NCI-H1048 (cell line): ENCODE measurements at places on chromosomes 6 and 20.

GRCh38 chr20:15076785-15077184 lies 739.4 kb upstream of the FLRT3 start:
- DNase-seq, result peak; percentile 54

- no peak for DNase-seq
Measured at GRCh38 chr6:138618168-138618567, 118.9 kb upstream of the NHSL1 start.

GRCh38 chr20:49979030-49979832 lies 3.5 kb upstream of the SNAI1 start:
- DNase-seq, result no peak

GRCh38 chr6:150263765-150264404 lies 104.9 kb upstream of the IYD start:
- DNase-seq, result no peak

- DNase-seq, result no peak
Measured at GRCh38 chr6:158793432-158793831, 25.7 kb downstream of the EZR start.

DNA sequence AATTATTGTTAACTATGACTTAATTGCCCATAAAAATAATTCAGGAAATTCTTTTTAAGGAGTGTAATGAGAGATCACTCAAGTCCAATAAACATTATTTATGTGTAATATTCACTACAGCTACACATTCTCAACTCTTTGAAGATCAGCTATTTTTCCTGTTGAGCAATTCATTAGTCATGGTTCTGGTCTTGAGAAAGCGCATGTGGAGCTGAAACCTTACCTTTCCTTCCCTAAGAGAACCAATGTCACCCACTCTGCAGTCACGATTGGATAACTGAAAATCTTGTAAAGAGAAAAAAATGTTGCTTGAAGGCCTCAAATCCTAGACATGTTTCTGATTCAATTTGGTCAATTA lies 736.9 kb upstream of the MARCKS start:
- DNase-seq, result no peak

DNA sequence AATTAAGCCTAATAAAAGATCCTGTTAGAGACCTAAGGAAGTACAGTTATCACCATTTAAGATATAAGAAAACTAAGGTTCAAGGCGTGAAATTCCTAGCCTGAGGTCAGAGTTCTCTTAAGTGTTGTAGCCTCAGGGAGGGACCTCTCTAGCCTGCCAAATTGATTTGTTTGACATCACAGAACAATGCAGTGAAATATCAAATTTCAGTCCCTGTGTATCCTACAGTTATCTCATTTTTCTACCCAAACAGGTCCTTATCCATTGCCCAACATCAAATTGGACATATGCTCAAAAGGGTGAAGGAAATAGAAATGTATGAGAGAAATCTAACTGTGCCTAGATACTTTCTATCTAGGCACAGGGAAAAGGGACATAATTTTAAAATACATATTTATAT lies 63.0 kb downstream of the NCOA7 start:
- DNase-seq, result no peak

GRCh38 chr20:22453244-22454080 lies 130.9 kb downstream of the FOXA2 start:
- no peak for DNase-seq

GRCh38 chr6:16747232-16748024 lies 13.8 kb downstream of the ATXN1 start:
- no peak for DNase-seq

- DNase-seq, result no peak
Measured at GRCh38 chr6:118042855-118043254, 135.8 kb downstream of the SLC35F1 start.

GRCh38 chr6:98678481-98678880 lies 155.9 kb upstream of the POU3F2 start:
- DNase-seq, result no peak

DNA sequence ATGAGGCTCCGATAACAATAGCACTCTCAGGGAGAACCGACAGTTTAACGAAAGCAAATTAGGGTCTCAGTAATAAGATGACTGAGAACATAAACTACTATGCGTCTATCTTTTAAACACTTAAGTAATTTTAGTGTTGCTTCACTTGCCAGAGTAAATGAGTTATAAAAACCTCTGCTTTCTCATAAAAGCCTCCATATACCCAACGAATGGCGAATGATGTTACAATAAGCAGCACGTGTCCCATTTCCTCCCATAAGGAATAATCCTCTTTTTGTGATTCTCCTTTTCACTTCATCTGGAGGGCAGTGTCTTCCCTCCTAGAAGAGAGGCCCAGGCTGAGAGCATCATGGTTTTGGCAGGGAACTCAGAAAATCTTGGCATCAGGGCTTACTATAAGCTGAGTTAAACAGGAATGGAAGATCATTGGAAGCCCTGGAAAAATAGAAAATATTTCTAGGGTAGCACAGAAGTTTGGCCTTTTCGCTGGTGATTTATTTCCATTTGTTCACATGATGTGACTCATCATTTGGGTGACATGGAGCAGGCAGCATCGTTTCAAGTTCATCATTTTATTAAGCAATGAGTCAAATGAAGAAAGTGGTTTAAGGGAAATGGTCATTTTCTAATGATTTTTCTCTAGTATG lies 255.4 kb downstream of the ATXN1 start:
- DNase-seq, result no peak

- no peak for DNase-seq
Measured at GRCh38 chr6:13914351-13914750, 10.4 kb upstream of the RNF182 start.

DNA sequence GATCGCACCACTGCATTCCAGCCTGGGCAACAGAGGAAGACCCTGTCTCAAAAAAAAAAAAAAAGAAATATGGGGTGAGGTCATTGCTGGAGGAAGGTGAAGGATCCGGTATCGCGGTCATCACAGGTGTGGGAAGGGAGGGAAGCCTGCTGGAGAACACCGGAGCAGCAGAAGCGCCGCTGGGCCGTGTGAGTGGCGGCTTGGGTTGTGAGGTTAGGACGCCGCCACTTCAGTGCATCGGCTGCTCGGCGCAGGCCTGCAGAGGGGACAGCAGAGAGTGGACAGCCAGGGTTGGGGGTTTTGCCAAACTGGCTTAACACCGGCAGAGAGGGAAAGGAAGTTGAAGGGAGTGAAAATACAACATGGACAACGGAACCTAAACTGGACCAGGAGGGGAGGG lies 5.4 kb downstream of the TLDC2 start:
- DNase-seq, result no peak

DNA sequence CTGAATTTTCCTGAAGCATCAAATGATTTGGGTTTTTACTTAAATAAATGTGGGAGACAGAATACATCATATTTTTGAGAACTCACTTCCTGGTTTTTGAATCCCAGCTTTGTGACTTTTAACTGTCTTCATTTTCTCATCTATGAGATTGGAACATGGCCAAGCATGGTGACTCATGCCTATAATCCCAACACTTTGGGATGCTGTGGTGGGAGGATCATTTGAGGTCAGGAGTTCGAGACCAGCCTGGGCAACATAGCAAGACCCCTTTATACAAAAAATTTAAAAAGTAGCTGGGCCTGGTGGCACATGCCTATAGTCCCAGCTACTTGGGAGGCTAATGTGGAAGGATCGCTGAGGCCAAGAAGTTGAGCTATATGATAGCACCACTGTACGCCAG lies 122.3 kb downstream of the QKI start:
- no peak for DNase-seq
